Fibroblast of skin of abdomen (primary cell): ENCODE measurements at places on chromosomes 11 and 22.

DNA sequence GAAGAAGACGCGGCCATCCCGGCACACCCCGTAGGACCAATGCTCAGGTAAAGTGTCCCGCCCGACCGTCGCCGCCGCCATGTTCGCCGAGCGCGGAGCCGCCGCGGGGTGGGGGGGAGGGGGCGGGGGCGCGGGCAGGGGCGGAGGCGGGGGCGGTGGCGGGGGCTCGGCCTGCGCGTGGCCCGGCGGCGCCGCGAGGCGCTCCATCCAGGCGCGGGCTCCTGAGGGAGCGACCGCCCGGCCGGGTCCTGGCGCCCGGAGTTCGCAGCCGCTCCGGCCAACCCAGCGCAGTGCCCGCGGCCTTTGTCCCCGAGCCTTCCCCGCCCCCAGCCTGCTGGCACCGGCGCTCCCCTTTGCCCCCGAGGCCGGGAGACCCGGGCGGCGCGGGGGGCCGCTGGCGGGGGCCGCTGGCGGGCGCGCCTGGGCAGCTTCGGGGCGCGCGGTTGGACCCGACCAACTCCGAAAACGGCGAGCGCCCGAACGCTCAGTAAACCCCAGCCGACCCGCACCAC lies at the start of gene PLEKHA7:
PLEKHA7 (minus strand) TSS at position 94 of the 512 bp plus-strand sequence; CDS start at position 81, 13 bp downstream.
- DNase-seq, result no peak

- peak; percentile 71 for DNase-seq
These were observed 147.9 kb downstream of the ATG16L2 start for GRCh38 chr11:72962084-72962483.

GRCh38 chr22:28609921-28610320 lies 69.7 kb downstream of the TTC28 start:
- DNase-seq, result no peak

DNA sequence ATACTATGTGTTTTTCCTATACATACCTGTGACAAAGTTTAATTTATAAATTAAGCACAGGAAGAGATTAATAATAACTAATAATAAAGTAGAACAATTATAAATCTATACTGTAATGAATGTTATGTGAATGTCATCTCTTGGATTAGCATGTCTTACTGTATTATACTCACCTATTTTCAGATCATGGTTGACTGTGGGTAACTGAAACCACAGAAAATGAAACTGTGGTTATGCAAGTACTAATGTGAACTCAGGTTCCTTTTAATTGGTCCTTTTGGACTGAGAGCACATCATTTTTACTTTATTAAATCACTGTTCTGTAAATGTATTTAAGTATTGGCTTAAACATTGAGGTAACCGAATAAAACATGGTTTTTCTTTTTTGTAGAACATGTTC lies 108.8 kb downstream of the PPP6R3 start:
- DNase-seq, result no peak

- no peak for DNase-seq
These were observed 631.4 kb upstream of the B3GAT1 start for GRCh38 chr11:135043434-135043833.

DNA sequence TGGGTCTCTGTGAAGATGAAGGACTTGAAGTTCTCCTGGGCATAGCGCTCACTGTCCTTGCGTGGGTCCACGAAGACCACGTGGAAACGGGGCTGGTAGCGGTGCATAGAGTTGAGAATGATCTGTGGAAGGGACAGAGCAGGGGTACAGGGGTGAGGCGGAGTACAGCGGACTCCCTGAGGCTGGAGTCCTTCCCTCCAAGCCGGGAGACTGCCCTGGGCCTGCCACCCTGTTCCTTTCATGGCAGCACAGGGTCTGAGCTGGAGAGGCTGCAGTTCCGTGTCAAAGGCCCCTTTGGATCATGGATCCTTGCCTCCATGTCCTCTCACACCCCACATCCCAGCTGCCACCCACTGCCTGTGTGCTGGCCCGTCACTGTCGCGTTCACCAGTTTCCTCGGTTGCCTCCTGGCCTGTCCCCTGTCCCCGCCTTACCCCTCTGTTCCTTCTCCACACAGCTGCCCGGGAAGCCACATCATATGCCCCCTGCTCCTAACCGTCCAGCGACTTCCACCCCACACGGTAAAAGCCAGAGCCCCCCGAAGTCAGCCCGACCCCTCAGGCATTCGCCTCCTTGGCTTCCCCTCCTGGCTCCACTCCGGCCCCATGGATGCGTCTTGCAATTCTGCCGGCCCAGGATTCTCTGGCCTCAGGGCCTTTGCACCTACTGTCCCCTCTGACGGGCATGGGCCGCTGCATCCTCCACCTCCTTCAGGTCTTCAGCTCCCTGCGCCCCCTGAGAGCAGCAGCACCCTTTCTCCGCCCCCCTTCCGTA lies 3.4 kb upstream of the NUDT8 start:
- no peak for DNase-seq

- peak; percentile 80 for DNase-seq
These were observed at the start of gene TMEM223 for GRCh38 chr11:62791501-62792201. Gene TMEM223, minus strand, starts transcription at chr11:62792006. Its CDS starts 12 bp downstream, at chr11:62791994.

DNA sequence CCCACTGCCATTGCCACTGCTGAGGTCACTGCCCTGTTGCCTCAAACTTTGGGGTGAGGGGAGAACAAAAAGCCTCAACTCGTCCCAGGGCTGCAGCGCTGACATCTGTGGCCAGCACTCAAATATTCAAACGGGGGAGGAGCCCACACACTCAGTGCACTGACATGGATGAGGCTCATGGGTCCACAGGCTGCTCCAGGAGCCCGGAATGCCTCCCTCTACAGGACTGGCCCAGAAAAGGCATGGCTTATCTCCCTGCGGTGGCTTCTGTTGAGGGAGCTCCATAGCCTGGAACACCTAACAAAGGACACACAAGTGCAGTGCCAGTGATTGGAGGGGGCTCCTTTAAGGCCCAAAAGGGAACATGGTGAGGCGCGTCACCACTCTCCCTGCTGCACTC lies 341.1 kb upstream of the LUZP2 start:
- no peak for DNase-seq

DNA sequence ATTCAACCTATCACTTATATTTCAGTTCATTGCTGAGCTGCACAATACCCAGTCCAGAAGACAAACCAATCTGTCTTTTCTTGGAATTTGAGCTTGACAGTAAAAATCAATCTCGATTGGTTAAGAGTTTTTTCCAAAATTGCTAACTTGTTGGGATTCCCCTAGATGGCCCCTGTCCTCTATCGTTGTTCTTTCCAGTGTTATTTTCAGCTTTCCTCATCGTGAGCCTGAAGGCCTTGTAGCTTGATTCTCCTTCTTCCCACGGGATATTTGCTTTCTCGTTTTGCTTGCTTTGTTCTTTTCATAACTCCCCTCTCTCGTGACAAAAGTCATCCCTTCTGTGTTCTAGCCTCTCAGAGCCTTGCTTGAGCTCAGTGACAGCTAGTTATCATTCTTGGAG lies 3.1 kb downstream of the OR8B8 start:
- DNase-seq, result no peak

GRCh38 chr11:78929207-78929905 lies 354.7 kb upstream of the NARS2 start:
- DNase-seq, result no peak

DNA sequence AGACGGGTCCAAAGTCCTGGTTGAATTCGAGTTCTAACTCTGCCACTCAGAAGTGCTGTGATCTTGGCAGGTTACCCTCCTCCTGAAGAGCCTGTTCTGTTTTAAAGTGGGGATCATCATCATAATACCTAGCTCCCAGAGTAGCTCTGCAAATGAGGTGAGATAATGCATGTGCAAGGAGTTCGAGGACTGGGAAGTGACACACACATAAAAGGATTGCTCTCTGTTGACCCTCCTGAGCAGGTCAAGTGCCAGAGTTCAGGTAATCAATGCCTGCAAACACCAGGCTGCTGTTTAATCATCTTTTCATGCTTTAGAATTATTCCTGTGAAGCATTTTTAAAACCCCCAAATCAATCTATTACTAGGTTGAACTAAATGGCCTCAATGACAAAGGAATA lies 19.9 kb downstream of the RCN1 start:
- no peak for DNase-seq

DNA sequence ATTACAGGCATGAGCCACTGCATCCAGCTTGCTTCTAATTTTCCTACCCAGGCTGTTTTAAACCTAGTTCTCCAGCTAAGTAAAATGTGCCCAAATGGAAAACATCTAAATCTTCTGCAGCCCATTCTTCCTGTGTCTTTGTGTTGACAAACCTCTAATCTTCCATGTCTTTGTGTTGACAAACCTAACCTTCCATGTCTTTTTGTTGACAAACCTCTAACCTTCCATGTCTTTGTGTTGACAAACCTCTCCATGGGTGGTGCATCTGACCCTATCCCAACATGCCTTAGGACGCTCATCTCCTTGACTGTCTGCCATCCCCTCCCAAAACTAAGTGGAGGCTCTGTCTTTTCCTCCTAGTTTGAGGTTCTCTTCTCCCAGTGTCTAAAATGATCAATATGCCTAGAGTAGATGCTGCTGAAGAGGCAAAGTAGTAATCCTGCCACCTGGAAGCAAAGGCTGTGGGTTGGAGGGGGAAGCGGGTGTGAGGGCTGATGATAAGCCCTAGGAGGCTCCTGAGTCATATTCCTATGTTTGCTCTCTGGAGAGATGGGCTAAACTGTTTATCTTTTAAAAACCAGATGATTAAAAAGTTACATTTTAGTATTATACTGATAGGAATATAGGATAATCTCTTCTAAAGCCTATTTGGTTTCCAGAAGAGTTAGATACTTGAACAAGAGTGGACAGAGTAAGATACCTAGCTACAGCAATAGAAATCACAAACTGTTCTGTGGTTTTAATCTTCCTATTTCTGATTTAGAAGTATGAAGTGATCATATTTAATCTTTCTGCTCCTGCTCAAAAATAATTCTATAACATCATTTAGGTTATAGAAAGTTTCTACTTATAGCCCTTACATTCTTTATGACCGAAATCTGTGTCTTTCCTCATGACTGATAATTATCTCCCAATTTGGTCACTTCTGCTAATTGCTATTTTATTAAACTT lies 7.9 kb downstream of the FEN1 start:
- DNase-seq, result no peak

DNA sequence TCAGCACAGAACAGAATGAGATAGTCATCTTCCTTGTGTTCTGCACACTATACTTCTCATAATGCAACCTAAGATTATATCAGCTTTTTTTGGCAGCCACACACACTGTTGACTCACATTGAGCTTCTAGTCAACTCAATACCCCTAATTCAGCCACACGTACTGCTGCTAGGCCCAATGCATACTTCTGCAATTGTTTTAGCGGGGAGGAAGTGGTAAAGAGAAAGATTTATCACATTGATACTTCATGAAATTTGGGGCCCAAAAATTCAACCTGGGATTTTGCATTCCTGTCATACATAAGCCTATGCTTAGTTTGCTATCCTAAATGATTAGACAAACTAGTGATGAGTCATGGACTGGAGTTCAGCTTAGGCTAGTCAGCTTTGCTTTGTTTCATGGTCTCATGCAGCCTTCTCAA lies 8.6 kb upstream of the UPB1 start:
- DNase-seq, result peak; percentile 96

DNA sequence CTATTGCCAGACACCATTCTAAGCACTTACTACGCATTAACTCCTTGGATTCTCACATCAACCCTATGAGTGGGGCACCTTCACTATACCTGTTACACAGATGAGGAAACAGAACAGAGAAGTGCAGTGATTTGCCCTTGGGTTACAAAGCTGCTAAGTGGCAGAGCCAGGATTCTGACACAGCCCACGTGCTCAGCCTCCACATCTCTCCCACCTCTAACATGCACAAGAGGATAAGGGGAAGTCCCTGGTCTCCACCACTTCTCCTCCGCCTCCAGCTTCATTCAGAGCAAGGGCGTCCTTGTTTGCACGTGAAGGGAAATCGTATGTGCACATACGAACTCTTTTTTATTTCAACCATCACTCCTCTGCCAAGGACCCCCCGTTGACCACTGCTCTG lies 53.7 kb downstream of the CDON start:
- DNase-seq, result no peak

- DNase-seq, result peak; percentile 52
These were observed 12.7 kb downstream of the GTPBP1 start for GRCh38 chr22:38718414-38718813.

DNA sequence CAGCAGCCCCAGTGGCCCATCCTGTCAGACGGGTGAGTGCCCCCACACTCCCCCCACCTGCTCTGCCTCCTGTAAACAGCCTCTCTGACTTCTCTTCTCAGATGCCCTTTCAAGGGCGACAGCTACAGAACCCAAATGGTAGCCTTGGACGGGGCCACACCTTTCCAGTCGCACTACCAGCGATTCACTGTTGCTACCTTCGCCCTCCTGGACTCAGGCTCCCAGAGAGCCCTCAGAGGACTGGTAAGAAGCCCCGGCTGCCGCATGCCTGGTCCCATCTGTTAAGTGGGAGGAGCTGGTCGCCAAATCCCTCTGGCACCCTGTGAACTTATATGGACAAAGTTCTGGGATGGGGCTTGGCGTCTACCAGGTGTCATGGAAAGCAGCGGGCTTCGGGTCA lies 6.2 kb downstream of the ZP1 start:
- DNase-seq, result no peak

DNA sequence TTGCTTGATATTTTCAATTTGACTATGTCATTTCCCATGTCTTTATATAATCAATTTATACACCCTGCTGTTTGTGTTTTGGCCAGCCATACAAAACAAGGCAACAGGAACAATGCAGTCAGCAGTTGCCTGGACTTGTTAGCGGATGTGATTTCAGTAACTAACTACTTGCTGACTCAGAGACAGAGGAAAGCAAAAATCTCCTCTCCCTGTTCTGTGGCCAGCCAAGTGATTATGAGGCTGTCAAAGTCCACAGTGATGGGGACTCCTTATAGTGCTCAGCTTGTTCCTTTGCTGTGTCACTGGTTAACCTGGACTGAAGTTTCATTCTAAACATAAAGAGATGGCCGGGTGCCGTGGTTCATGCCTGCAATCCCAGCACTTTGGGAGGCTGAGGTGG lies 32.6 kb upstream of the APLP2 start:
- peak; percentile 67 for DNase-seq

DNA sequence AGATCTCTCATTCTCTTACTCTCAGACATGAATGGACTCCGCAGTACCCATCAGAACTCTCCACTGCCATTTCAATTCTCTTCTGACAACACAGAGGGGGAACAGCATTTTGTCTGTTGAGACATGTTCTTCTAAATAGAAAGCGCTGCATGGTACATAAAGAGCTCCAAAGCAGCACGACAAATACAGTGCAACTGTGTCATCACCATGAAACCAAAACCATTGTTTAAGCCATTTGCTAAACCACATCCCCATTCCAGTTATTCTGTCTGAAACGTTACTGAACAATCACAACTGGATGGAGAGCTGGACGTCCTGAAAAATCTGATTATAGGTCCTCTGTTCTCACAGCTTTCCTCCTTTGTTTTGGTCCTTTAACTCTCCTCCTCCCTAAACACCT lies 17.9 kb upstream of the TENM4 start:
- no peak for DNase-seq
